ENCODE measurements at places on chromosomes 1 and 21. TPM values are rescaled to one million over a fixed set of nuclear protein-coding genes. Genes with fewer than 3 reads are reported as not detected.

Gene ZC3H12A
- total RNA-seq = 18.1 TPM

Gene WNT4
- 4.2 TPM for total RNA-seq

Gene ADCY10
- 0.20 TPM for total RNA-seq

Gene RHD
- total RNA-seq = 2.3 TPM

Gene C8B
- total RNA-seq = not detected

Gene HAO2
- 0.20 TPM for total RNA-seq

Gene LCE1A
- 1.7 TPM for total RNA-seq

Gene PTCH2
- 7.2 TPM for total RNA-seq

DNA sequence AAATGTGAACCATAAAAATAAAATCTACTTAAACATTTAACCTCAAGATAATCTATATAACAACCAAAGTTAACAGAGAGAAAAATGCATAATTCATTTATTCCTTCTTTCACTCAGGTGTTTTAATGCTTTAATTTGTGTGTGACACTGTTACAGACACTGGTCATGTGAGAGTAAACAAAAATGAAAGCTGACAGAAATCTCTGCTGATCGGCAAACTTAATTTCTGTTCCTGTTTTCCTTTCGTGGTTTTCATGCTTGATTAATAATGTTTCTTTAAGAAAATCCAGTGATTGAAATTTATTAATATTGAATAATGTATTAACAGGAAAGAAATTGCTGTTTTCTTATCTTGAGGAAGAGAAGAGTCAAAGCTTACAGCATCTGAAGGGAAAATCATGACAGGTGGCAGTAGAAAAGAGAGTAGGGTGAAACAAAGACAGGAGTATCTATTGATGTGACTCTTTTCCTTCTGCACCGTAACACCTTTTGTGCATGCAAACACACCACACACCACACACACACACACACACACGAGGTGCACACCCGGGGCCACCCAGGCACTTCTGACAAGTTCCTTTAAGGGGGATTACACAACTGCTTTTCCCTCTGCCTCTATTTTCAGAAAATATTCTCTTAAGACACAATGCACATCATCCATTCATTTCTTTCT is 1.6 kb downstream of the OR2AK2 start:
- DNase-seq = no peak

- peak; percentile 64 for DNase-seq
These were observed 1.0 kb downstream of the IQGAP3 start for GRCh38 chr1:156571261-156571852.

DNA sequence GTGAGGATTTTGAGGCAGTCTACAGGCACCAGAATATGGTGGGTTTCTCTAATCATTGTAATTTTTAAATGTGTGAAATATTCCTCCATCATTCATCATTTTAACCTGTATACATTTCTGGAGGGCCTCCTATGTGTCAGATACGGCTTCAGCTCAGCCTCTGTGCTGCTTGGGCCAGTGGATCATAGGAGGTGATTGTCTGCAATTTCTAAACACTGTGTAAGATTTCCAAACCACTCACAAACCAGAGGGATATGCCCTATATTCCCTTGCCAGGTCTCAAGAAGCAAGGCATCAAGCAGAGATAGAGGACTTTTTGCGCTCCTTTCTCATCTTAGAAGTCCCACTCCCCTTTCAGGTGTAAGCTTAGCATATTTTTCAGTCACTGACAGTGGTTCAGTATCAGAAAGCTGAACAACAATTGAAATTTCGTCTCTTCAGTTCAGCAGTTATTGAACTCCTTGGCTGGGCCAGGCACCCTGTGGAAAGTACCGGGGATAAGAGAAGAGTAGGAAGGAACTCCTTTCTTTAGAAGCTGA is 190.9 kb downstream of the NFIA start:
- DNase-seq = no peak

- no peak for DNase-seq
These were observed 15.8 kb upstream of the TNFRSF8 start for GRCh38 chr1:12047120-12047876.

DNA sequence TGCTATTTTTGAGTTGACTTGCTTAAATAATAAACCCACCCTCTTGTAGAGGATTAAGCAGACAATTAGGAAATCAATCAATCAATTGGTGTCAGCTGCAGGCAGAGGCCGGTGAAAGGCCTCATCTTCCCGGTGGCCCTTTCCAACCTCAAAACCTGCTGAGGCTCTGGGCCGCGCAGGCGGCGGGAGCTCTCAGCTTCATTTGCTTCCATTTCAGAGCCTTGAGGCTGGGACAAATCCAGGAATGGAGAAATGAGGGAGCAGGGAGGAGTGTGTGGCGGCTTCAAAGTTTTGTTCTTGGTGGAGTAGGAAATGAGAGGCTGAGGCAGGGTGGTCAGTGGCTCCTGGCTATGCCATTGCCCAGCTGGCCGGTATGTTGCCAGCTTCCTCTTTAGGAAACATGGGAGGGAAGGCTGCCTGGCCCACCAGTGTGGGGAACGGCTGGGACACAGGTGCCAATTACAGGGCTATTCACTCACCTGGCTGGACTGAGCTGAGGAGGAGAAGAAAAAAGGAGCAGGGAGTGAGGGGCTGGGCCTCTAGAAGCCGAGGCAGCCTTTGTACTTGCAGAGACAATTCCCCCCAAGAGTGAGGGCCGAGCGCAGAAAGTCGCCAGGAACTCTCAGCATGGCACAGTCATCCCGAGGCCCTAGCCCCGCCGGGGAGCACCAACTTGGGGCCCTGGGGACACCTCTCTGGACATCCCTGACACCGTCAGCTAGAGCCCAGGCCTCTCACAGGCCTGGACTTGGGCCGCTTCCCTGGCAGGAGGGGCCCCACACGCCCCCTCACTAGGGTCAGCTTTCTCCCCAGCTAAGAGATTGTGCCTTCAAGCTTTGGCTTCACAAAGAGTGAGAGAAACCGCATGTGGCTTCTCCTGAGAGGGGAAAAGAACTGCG is 4.4 kb downstream of the POU3F1 start:
- DNase-seq = no peak

GRCh38 chr1:56590520-56591011 is 11.2 kb upstream of the PLPP3 start:
- DNase-seq = no peak

DNA sequence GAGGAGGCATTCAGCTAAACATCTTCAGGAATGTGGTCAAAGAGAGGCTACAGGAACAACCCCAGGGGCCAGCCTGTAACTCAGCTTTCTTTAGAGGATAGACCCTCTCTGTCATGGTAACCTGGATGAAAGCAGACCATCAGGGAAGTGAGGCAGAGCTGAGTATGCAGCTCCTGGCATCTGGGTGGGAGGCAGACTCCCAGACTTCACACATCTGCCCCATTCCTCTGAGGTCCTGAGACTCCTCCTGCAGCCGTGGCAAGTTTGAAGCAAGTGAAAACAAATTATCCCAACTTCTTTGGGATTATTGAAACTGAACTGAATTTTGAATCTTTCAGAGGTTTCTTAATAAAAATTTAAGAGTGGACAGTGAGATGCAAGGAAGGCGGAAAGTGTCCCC is 126.1 kb upstream of the KIAA0040 start:
- no peak for DNase-seq

- DNase-seq = no peak
These were observed 272.9 kb upstream of the C1orf174 start for GRCh38 chr1:4172644-4173599.

DNA sequence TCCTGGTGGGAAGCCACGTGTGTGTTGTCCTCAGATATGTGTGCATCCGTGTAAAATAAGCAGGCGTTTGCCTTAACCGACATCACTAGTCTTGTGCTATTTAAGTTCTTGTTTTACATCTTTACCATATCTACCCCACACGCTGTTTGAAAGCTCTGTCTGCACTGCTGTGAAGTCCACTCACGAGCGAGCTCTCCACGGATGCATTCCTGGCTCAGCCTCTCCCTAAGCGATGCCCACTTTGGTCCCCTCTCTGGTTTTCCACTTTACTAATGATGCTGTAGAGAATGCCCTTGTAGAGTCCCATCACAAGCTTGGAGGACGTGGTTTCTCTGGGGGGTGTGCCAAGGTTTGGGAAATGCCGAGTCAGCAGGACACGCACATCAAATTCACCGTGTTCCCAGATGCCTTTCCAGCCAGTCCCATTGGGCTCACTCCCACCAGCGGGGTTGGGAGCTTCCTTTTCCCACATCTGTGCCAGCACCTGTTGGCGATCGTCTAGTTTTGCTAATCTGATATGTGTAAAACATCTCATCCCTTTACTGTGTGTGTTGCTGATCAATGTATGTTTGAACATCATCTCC is 43.8 kb downstream of the ACTL8 start:
- no peak for DNase-seq

DNA sequence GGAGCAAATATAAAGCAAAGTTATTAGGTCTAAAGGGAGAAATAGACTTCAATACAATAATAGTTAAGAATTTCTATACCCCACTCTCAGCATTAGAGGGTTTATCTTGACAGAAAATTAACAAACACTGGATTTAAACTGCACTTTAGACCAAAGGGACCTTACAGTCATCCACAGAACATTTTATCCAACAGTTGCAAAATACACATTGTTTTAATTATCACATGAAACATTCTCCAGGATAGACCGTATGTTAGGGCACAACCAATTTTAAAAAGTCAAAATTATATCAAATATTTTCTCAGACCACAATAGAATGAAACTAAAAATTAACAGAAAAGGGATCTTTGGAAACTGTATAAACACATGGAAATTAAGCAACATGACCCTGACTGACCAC is 384.5 kb upstream of the C1orf87 start:
- DNase-seq = no peak

- no peak for DNase-seq
These were observed 224.6 kb downstream of the FGGY start for GRCh38 chr1:59521456-59521855.

DNA sequence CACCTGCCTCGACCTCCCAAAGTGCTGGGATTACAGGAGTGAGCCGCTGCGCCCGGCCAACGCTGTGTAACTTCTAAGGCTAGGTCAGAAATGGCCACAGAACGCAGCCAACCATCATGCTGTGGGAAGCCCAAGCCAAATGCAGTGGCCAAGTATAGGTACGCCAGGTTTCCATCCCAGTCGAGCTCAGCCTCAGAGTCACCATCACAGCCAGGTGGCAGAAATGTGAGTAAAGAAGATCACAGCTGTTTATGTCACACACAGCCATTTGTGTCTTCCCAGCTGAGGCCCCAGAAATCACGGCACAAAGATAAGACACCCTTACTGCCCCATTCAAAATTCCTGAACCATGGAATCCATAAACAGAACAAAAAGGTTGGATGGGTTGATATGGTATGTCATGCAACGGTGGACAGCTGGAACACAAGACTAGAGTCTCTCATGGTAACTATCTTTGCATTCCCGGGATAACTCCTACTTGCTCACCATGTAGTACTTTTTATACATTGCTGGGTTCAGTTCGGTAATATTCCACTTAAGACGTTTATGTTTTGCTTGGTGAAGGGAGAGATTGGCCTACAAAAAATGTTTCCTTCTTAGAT is 84.3 kb downstream of the SLC45A1 start:
- no peak for DNase-seq

DNA sequence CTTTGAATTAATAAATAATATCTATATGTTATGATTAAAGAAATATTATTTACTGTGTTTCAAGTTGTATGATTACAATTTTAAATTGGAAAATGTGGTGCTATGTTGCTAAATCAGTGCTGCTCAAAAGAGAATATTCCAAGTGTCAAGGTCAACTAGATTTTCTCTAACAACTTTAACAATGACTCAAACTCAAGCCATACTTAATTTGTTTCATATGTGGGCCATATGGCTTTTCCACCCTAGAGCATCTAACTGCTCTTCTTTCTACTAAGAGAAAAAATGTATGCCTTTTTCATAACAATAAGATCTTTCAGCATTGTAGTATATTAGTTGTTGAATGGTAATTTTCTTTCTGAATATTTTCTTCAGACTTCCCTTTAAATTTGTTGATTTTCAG is 8.3 kb upstream of the SYT14 start:
- no peak for DNase-seq

- DNase-seq = no peak
These were observed 81.9 kb upstream of the C1orf174 start for GRCh38 chr1:3981746-3982505.

- DNase-seq = no peak
These were observed 102.1 kb downstream of the XCL2 start for GRCh38 chr1:168441745-168442144.

All from skin of body (tissue), 3 donors.